Activated B cell treated with CpG ODN at 0.5 μM for 24 hours (primary cell): ENCODE measurements at places on chromosomes 11 and 22. TPM values are rescaled to one million over a fixed set of nuclear protein-coding genes. Genes with fewer than 3 reads are reported as not detected.

Gene NOX4
- total RNA-seq, result not detected in 2 replicates

DNA sequence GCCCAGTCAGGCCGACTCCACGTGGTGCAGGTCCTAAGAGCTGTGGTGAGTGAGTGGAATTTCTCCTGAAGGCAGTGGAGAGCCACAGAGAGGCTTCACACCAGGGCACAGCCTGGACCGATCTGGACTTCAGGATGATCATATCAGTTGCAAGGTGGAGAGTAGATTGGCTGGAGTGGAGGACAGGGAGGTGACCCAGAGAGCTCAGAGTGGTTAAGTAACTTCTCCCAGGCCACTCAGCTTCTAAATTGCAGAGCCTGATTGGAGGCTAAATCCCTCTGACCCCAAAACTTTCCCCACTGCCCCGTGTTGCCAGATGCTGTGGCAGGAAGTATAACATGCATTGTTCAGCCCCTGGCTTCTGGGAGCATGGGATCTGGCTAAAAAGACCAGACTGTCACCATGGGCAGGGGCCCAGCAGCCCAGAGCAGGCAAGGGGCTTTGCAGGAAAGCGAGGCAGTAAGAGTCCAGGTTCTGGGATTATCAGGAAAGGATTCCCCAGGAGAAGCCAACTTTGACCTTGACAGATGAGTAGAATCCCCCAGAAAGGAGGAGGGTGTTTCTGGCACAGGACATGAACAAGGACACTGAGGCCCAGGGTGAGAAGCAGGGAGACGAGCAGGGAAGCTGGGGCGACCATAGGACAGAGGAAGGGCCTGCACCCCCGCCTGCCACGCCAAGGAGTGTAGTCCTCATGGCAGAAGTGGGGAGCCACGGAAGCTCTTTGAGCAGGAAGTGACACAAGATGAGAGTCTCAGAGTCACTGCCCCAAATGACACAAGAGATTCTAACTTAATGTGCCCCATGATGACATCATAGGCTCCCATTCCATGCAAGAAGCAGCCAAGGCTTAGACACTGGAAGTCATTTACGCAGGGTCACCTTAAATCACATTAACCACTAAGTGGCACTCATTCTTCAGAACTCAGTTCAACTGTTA lies 4.8 kb downstream of the SLC35C1 start:
- H3K4me3 ChIP-seq, result no peak overlapping the region
- peaks cover 47% of the 10 kb centered on the region for H3K36me3 ChIP-seq
- H3K27me3 ChIP-seq, result no peaks in the 10 kb centered on the region
- DNase-seq, result no peak
- peaks cover 43% of the 10 kb centered on the region for H3K4me1 ChIP-seq

Gene APOA1
- total RNA-seq, result 0.31 TPM in 1 of 2 replicates, not detected in the other

DNA sequence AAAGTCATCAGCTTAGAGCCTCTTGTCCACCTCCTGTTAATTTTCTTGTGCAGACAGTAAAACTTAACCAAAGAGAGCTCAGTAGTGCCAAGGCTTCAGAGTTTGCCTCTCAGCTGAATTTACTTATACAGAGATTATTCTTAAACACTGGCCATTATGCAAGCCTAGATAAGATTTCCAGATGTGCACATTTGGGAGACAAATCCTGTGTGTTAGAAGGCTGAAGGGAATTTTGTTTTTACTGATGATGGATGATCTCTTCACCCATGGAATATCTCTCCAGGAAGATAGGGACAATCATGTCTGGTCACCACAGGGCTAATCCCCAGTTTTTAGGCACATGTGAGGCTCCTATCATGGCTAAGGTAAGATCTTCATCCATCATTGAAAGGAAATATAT lies 157.6 kb upstream of the FAT3 start:
- no peak overlapping the region for H3K4me3 ChIP-seq
- H3K27me3 ChIP-seq, result no peaks in the 10 kb centered on the region
- H3K27ac ChIP-seq, result no peak overlapping the region
- no peak for DNase-seq

Gene APOL6
- 7.7 and 8.0 TPM in 2 replicates for total RNA-seq

- DNase-seq, result no peak
- H3K36me3 ChIP-seq, result no peaks in the 10 kb centered on the region
- H3K27me3 ChIP-seq, result no peaks in the 10 kb centered on the region
- H3K4me1 ChIP-seq, result no peaks in the 10 kb centered on the region
Measured at GRCh38 chr11:120217941-120218694, 7.3 kb downstream of the OAF start.

DNA sequence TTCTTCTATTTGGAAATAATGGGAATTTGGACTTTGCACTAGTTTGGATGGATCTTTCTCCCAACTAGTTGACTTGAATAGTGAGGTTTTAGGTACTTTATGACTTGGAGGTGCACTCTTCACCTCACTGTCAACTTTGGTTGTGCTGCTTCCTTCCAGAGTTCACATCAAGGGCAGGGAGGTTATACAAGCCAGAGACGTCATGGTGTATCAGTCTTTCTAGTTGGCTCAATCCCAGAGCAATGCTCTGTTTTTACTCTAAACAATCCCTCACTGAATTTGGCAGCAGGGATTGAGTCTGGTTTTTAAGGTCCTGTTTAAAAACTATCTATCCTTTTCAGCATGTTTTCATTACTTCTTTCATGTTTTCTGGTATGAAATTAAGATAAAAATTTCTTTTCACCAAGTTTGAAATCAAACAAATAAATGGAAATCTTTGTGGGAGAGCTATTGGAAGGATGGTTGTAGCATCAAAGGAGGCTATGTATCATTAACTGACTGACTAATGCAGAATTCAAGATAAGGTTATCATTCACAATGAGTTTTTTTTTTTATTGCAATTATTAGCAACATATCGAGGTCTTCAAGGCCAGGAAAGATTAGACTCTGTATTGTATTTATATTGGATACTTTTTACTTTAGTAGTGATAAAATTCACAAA lies 28.0 kb upstream of the ZBED5 start:
- no peak overlapping the region for H3K27ac ChIP-seq
- H3K27me3 ChIP-seq, result no peaks in the 10 kb centered on the region
- no peak overlapping the region for H3K4me3 ChIP-seq
- DNase-seq, result no peak

DNA sequence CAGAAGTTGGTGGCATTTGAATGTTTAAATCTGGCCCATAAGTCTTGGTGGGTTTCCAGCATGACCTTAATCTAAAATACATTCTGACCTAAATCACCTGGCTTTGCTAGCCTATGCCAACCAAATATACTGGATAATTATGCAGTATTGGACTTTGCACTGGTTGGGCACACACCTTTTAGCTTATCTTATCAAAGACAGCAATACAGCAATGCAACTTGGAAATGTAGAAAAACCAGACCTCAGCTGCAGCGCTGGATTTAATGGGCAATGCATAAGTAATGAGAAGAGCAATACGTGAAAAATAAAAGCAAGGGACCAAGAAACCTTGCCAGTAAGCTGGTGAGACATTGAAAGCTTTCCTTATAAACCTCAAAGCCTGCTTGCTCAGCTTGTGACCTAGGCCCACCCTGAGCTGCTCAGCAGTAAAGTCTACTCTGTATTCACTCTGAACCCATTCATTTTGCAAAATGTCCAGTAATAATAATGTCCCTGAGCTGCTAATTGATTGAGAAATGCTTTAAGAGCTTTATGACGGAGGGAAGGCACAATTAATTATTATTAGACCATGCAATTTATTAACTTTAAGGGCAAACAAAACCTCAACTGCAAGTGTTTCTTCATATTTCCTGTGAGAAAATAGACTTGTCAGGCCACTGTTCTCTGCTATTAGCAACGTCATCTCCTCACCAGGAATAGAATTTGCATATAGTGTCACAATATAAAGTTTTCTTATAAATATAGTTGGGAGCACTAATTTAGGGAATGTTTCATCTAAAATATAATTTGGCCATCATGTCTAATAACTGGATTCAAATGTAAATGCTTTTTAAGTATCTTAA lies 49.4 kb upstream of the CEP295 start:
- no peak for DNase-seq
- peaks cover 4% of the 10 kb centered on the region for H3K27me3 ChIP-seq
- no peak overlapping the region for H3K27ac ChIP-seq
- no peaks in the 10 kb centered on the region for H3K36me3 ChIP-seq
- no peak overlapping the region for H3K4me3 ChIP-seq

DNA sequence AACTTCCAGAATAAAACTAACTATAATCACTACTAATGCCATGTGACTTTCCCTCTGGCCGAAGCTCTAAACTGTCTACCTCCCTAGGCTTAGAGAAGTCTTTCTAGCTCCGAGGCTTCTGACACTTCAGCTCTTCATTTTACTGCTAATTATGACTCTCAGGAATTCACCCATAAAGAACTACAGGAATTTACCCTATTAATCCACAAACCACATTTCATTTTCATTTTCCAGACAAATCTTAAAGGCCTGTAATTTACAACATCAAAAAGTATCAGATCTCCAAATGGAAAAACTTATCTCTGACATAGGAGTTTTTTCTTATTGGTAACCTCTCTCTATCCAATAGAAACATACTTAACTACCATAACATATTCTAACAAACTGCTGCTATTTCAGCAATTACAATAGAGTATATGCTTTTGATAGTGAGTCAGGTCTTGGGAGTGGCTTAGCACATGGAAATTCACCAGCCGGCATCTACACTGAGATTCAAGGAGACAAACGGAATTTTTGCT lies 33.4 kb downstream of the MRTFA start:
- H3K27ac ChIP-seq, result peak overlapping the region; percentile 62
- no peak overlapping the region for H3K4me3 ChIP-seq
- no peaks in the 10 kb centered on the region for H3K36me3 ChIP-seq
- peaks cover 48% of the 10 kb centered on the region for H3K4me1 ChIP-seq

GRCh38 chr11:131422496-131422895 lies 52.1 kb downstream of the NTM start:
- no peaks in the 10 kb centered on the region for H3K4me1 ChIP-seq
- no peak overlapping the region for H3K4me3 ChIP-seq
- DNase-seq, result no peak
- no peaks in the 10 kb centered on the region for H3K36me3 ChIP-seq

GRCh38 chr11:46305295-46305694 lies 27.8 kb downstream of the CREB3L1 start:
- peaks cover 14% of the 10 kb centered on the region for H3K4me1 ChIP-seq
- no peak overlapping the region for H3K27ac ChIP-seq

Gene HPS5
- total RNA-seq, result 42.6 and 51.0 TPM in 2 replicates

DNA sequence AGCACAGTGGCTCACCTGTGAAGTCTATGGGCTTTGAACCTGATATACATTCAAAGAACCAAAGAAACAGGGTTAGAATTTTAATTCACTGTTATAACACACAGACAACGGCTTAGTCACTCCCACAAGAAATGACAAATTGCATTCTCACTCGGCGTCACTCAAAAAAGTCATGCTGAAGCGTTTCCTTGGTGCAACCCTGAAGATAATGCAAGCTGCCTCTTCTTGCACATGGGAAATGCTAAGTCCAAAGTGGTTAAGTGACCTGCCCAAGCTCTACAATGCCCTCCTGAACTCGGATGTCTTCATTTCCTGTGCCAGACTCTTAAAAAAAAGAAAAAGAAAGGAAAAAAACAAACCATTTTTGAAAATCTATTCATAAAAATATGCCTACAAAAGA lies 10.0 kb downstream of the LGR4 start:
- no peaks in the 10 kb centered on the region for H3K4me1 ChIP-seq
- no peak for DNase-seq
- no peak overlapping the region for H3K27ac ChIP-seq
- H3K36me3 ChIP-seq, result no peaks in the 10 kb centered on the region
- H3K27me3 ChIP-seq, result peaks cover 17% of the 10 kb centered on the region
- no peak overlapping the region for H3K4me3 ChIP-seq

Gene MCHR1
- total RNA-seq, result not detected in 2 replicates

- H3K27me3 ChIP-seq, result no peaks in the 10 kb centered on the region
- no peaks in the 10 kb centered on the region for H3K4me1 ChIP-seq
- no peak overlapping the region for H3K27ac ChIP-seq
- no peak overlapping the region for H3K4me3 ChIP-seq
- no peak for DNase-seq
- H3K36me3 ChIP-seq, result no peaks in the 10 kb centered on the region
Measured at GRCh38 chr11:32216749-32217148, 125.9 kb downstream of the RCN1 start.

DNA sequence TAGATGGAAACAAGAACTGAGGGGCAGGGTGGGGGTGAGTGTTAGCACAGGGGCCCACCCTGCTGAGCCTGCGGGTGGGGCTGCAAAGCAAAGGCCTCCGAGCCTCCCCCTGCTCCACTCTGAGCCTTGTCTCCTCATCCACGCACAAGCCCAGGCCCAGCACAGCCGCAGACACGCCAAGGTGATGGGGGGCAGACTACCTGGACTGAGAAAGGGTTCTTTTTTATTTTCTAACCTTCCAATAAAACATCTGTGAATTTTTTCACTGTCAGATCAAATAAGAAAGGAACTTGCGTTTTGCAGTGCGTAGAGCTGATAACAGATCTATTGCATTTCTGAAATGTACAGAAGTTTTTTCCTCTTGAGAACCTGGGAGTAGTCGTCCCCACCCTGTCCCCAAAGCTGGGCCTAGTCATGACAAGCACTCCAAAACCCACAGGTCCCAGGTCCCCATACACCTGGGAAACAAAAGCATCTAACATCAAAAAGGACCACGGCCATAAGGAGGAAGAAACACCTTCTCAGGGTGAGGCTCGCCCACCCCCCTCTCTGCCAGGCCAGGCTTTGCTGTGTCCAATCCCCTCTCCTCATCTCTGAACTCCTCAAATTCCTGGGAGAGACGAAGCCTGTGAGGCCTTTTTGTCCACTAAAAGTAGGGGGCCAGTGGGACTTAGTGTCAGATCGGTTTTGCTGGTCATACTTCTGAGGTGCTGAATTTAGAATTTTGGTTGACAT lies 22.7 kb upstream of the CD5 start:
- H3K27me3 ChIP-seq, result no peaks in the 10 kb centered on the region
- peaks cover 10% of the 10 kb centered on the region for H3K4me1 ChIP-seq
- peaks cover 6% of the 10 kb centered on the region for H3K36me3 ChIP-seq
- no peak overlapping the region for H3K27ac ChIP-seq

DNA sequence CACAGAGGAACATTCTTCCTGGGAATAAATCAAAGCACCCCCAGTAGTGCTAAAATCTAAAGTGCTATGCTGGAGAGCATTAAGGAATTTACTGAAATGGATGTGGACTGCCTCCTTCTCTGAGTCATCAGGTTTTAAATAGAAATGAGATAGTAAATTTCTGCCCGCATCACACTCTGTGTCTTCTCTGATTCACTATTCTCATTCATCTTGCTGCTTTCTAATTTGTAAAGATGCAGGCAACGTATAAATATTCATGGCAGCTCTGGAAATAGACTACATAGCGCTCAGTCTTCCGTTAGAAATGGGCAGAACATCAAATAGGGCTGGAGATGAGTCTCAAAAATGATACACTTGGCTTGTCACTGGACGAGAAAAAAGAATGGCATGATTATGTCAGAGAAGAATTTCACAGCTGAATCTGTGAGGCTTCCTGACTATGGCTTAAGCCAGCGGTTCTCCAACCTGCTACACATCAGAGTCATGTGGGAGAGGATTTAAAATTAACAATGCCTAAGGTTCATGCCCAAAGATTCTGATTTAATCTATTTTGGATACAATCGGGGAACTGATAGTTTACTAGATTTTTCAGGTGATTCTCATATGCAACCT lies 178.2 kb downstream of the LRRC4C start:
- H3K27me3 ChIP-seq, result no peaks in the 10 kb centered on the region
- no peaks in the 10 kb centered on the region for H3K36me3 ChIP-seq
- H3K4me1 ChIP-seq, result no peaks in the 10 kb centered on the region

Gene CCDC157
- 1.8 and 2.9 TPM in 2 replicates for total RNA-seq

Gene SLC7A4
- not detected in 2 replicates for total RNA-seq

Gene SYCE3
- total RNA-seq, result not detected in 2 replicates
